ENCODE measurements at places on chromosomes 12 and 14.

DNA sequence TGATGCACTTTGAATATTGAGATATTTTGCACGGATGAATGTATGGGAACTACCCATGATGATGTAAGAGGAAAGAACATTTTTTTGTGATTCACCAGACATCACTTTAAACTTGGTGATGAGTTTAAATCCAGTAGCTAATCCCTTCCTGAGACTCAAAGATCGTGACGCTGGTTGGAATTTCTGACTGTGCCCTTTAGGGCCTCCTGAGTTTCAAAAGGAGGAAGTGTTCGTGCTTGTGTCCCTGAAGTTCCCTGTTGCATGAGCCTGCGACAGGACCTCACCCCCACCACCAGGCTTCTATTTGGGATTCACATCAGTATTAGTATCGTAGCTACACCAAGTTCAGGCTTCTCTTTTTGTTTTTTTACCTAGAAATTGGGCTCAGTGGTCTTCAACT is 18.6 kb upstream of the RIN3 start:
- ATAC-seq = no peak

DNA sequence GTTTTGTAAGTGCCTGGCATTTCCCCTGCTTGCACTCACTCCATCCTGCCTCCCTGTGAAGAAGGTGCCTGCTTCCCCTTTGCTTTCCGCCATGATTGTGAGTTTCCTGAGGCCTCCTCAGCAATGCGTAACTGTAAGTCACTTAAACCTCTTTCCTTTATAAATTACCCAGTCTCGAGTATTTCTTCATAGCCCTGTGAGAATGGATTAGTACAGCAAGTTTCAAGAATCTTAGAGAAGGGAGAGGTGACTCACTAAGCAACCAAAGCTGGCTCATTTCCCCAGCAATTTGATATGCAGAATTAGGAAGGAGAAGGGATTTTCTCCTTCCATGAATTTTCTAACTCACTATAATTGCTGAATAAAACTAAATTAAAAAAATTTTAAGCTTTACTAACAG is 251.0 kb upstream of the FOXG1 start:
- ATAC-seq = no peak

- no peak for ATAC-seq
These were observed 3.5 kb downstream of the KRT7 start for GRCh38 chr12:52236386-52237050.

DNA sequence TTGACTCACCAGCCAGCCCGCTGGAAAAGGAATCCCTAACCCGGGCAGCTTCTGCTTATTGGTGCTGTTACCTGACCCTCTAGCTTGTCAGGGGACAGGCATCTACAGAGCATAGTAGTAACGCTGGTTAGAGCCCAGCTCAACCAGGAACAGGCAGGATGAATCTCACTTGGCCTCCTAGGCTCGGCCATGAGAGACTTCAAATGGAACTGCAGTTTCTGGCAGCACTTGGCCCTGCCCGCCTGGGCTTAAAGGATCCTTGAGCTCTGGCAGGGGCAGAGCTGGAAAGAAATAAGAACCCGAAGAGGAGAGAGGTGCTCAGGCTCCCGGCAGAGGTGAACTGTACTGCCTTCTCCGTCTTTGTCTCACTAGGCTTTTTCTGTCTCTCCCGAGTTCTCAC is 2.3 kb upstream of the LHX5 start:
- no peak for ATAC-seq

DNA sequence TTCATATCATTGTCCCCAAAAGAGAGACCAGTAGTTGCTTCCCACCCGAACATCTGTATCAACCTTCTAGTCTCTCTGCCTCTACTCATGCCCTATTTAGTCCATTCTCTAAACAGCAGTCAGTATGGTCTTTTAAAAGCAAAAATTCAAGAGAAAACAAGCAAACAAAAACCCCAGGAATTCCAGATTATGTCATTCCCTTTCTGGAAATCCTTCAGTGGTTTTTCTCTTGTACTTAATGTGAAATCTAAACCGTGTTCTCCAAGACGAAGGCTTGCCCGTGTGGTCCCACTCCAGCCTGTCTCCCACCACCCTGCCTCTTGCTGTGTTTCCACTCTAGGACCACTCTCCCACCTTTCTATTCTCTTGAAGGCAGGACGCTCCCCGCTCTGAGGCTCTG is 90.8 kb downstream of the TMEM30B start:
- ATAC-seq = no peak
